Mesothelial cell of epicardium (in vitro differentiated cells): ENCODE measurements at places on chromosomes 5 and 9.

DNA sequence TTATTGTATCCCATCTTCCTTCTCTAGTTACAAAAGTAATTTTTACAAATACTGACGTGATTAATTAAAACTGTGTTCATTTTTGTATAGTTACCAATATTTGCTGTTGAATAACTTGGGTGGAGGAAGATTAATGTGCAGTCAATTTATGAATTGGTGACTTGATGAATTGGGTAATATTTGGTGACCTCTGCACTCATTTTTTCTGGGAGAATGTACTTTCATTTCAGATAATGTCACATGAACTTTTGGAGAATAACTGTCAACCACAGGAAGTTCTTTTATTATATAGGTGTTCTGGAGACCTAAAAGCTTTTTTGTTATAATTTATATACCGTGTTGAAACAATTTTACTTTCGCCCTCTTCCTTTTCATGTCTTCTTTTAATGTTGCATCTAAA is 26.4 kb upstream of the FKTN start:
- no peaks in the 10 kb centered on the region for H3K27me3 ChIP-seq
- no peak overlapping the region for H3K4me3 ChIP-seq
- DNase-seq = no peak
- peaks cover 10% of the 10 kb centered on the region for H3K4me1 ChIP-seq
- no peak overlapping the region for H3K27ac ChIP-seq

DNA sequence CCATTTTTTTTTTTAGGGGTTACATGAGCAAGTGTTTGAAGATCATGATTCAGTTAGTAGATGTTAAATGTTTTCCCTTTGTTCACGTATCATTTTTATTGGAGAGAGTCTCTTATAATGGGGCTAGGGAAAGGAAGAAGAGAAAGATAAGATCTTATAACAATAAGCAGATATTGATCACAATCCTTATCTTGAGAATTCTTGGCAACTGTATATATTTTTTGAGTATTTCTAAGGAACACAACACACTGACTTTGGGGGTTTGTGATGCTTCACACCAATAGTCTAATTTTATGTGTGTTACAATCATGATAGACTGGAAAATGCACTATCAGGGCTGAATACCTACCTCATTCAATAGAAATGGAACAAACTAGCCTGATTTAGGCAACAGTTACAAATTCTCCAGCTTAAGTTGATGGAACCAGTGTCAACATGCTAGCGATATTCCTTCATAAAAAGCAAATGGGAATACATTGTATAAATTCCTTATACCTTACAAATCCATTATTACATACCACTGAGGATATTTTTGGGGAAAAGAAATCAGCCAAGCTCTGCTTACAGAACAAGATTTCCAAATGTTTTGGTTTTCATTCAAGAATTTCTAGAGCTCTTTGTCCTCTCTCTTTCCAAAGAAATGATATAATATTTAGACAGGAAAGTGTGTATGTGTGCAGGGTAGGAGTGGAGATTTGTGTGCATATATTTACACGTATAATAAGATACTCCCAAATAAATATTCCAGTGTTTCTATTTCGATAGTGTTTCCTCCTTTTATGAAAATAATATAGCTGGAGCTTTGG is 41.5 kb downstream of the SVEP1 start:
- peak overlapping the region; percentile 88 for H3K27ac ChIP-seq
- H3K4me1 ChIP-seq = peaks cover 41% of the 10 kb centered on the region
- DNase-seq = no peak
- no peak overlapping the region for H3K4me3 ChIP-seq
- H3K36me3 ChIP-seq = peaks cover 27% of the 10 kb centered on the region

- no peak overlapping the region for H3K27ac ChIP-seq
- H3K4me1 ChIP-seq = no peaks in the 10 kb centered on the region
- H3K4me3 ChIP-seq = no peak overlapping the region
- DNase-seq = no peak
- H3K27me3 ChIP-seq = no peaks in the 10 kb centered on the region
- no peaks in the 10 kb centered on the region for H3K36me3 ChIP-seq
These were observed 892.6 kb downstream of the TAF11L14 start for GRCh38 chr5:18526792-18527405.

GRCh38 chr9:73213300-73213699 is 61.6 kb downstream of the ANXA1 start:
- no peak overlapping the region for H3K4me3 ChIP-seq
- no peak for DNase-seq
- no peaks in the 10 kb centered on the region for H3K27me3 ChIP-seq
- peaks cover 13% of the 10 kb centered on the region for H3K4me1 ChIP-seq
- no peaks in the 10 kb centered on the region for H3K36me3 ChIP-seq

- peaks cover 35% of the 10 kb centered on the region for H3K27me3 ChIP-seq
- no peaks in the 10 kb centered on the region for H3K36me3 ChIP-seq
- no peak overlapping the region for H3K4me3 ChIP-seq
- no peak overlapping the region for H3K27ac ChIP-seq
- DNase-seq = no peak
These were observed 25.9 kb upstream of the SLC12A7 start for GRCh38 chr5:1137567-1138444.
